ENCODE measurements at places on chromosomes 1 and 21. TPM values are rescaled to one million over a fixed set of nuclear protein-coding genes. Genes with fewer than 3 reads are reported as not detected.

Gene RSPH1
- total RNA-seq, result 0.43 TPM

DNA sequence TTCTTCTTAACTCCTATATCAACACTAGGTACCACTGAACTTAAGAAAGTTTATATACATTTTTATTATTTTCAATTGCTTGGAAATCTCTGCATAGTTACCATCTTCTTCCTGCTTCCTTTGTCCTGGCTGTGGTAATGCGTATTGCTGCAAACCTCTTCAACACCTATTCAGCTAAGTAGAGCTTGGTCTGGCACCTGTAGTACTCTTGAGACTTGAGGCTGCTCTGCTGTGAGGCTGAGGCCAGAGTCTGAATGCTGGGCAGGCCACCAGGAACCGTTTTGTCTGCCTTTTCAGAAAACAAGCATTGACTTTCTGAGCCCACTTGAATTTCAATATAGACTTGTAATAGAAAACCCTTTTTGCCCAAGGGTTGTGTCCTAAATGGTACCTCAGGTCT, 52.0 kb upstream of the RGS2 start:
- no peak overlapping the region for H3K4me3 ChIP-seq
- DNase-seq, result no peak
- no peaks in the 10 kb centered on the region for H3K36me3 ChIP-seq
- H3K27ac ChIP-seq, result no peak overlapping the region

- H3K4me1 ChIP-seq, result no peaks in the 10 kb centered on the region
- no peaks in the 10 kb centered on the region for H3K27me3 ChIP-seq
- no peak overlapping the region for H3K4me3 ChIP-seq
These were observed 57.9 kb downstream of the PCNX2 start for GRCh38 chr1:233237647-233238046.

DNA sequence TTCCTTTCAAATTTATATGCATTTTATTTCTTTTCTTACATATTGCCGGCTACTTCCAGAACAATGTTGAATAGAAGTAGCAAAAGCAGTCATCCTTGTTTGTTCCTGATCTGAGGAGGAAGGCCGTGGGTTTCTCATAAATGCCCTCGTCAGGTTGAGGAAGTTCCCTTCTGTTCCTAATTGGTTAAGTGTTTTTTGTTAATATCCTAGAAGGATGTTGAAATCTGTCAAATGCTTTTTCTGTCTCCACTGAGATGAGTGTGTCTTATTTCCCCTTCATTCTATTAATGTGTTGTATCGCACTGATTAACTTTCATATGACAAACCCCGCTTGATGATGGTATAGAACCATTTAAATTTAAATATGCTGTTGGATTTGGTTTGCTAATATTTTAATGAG, 15.4 kb downstream of the TTLL10 start:
- DNase-seq, result no peak
- H3K27me3 ChIP-seq, result peaks cover 3% of the 10 kb centered on the region
- no peaks in the 10 kb centered on the region for H3K36me3 ChIP-seq
- no peaks in the 10 kb centered on the region for H3K4me1 ChIP-seq

GRCh38 chr1:26730695-26731094, 34.9 kb downstream of the ARID1A start:
- peak overlapping the region; percentile 18 for H3K27ac ChIP-seq
- H3K36me3 ChIP-seq, result peaks cover 43% of the 10 kb centered on the region
- H3K4me1 ChIP-seq, result peaks cover 35% of the 10 kb centered on the region
- H3K4me3 ChIP-seq, result no peak overlapping the region
- DNase-seq, result peak; percentile 55

DNA sequence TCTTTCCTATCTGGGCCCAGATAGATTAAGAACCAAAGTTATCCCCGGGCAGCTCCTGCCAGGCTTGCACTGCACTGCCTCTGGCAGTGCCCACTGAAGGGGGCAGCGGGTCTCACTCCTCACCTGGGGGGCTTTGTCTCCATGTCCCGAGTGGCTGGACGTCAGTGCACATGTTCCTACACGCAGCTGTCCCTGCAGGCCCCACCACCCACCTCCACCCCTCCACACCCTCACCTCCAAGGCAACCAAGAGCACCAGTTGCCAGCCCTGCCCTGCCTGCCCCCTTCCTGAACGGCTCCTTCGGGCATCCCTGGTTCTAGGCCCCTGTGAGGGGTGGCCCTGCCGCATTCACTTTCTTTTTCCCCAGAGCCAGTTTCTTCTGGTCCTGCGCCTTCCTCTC, 147.2 kb downstream of the PEX14 start:
- no peak overlapping the region for H3K27ac ChIP-seq
- no peak for DNase-seq
- no peaks in the 10 kb centered on the region for H3K27me3 ChIP-seq
- no peaks in the 10 kb centered on the region for H3K4me1 ChIP-seq
- no peaks in the 10 kb centered on the region for H3K36me3 ChIP-seq

DNA sequence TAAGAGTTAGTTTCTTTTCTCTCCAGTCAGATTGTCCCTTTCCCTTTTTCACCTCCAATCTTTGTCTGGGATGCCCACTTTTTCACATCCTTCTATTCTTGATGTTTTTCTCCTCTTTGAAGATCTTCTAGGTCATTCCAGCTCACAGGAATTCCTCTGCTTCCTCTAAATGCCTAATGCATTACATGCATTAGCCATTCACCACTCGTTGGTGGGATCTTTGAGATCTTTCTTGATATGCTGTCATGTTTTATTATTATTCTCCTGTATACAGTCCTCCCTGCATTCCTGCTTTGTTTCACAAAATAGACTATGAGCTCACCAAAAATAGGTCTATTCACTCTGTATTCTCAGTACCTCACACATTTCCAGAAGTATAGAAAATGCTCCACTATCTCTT, 129.0 kb downstream of the LYPLAL1 start:
- DNase-seq, result peak; percentile 70
- peaks cover 36% of the 10 kb centered on the region for H3K4me1 ChIP-seq
- H3K27ac ChIP-seq, result peak overlapping the region; percentile 92
- H3K4me3 ChIP-seq, result no peak overlapping the region
- H3K27me3 ChIP-seq, result no peaks in the 10 kb centered on the region

- peaks cover 50% of the 10 kb centered on the region for H3K36me3 ChIP-seq
- H3K4me3 ChIP-seq, result no peak overlapping the region
- peaks cover 35% of the 10 kb centered on the region for H3K4me1 ChIP-seq
- H3K27ac ChIP-seq, result no peak overlapping the region
These were observed 176.1 kb downstream of the CLIC6 start for GRCh38 chr21:34844924-34845238.

DNA sequence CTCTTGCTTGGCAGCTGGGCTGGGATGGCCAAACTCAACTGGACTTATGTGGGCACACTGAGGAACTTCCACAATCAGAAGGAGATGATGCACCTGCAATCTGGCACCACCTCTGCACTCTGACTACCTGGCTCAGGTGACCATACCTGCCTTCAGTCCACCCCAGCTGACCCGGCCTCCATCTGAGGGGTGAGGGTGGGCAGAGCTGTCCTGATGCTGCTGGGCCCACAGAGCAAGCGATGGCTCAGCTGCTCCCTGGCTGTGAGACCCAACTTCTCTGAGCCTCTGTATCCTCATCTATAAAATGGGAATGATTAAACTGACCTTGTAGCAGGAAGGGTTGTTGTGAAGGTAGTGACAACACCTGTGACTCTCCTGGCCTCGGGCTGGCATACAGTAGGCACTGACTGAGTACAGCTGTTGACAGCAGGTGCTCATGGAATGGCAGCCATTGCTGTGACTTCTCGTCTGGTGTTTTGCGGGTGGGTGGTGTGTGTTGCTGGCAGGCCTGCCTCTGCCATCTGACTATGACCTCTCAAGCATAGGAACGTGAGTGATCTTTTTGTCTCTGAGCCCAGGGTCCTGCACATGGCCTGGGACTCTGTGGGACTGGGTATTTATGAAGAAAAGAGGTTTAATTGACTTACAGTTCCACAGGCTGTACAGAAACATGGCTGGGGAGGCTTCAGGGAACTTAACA, 438.5 kb downstream of the PTPRU start:
- H3K36me3 ChIP-seq, result no peaks in the 10 kb centered on the region
- peaks cover 4% of the 10 kb centered on the region for H3K4me1 ChIP-seq
- no peaks in the 10 kb centered on the region for H3K27me3 ChIP-seq
- H3K4me3 ChIP-seq, result no peak overlapping the region
- H3K27ac ChIP-seq, result no peak overlapping the region

Gene TNNT2
- total RNA-seq, result 6.1 TPM

Gene CTBS
- total RNA-seq, result 18.6 TPM

Gene RGS21
- not detected for total RNA-seq

Gene LRRC53
- not detected for total RNA-seq

DNA sequence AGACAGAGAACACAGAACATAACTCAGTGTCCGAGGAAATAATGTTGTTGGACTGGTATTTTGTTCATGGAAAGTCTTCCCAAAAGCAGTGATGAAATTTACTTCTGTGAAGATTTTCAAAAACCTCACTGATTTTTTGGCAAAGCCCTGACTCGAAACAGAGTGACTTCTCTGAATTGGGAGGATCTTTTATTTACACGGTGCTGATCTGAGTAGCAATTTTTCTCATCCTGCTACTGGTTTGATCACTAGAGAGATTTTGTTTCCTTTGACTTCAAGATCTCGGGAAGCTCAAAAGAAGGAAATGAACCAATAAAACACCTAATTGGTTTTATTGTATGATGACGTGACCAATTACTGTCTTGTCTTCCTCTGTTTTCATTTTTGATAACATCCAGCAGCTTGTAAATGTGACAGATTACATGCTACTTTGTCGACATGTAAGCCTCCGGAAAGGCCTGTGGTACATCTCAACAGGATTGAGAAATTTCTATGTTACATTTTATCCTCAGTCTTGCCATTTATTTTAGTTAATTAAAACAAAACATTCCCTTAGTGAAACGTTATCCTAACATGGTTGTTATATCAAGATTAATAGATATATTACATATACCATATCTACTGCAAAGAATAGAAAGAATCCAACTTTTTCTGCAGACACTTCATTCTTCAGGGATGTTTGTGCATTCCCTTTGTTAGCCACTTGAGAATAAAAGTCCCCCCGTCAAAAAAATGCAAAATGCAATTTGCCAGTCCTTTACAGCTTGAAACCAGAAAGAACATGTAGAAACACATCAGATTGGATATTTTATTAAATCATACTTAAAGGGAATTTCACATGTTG, 42.8 kb upstream of the IFI44L start:
- no peaks in the 10 kb centered on the region for H3K36me3 ChIP-seq
- no peaks in the 10 kb centered on the region for H3K27me3 ChIP-seq
- H3K4me3 ChIP-seq, result no peak overlapping the region
- H3K4me1 ChIP-seq, result no peaks in the 10 kb centered on the region
- no peak for DNase-seq

Gene TNFRSF4
- 0.41 TPM for total RNA-seq

DNA sequence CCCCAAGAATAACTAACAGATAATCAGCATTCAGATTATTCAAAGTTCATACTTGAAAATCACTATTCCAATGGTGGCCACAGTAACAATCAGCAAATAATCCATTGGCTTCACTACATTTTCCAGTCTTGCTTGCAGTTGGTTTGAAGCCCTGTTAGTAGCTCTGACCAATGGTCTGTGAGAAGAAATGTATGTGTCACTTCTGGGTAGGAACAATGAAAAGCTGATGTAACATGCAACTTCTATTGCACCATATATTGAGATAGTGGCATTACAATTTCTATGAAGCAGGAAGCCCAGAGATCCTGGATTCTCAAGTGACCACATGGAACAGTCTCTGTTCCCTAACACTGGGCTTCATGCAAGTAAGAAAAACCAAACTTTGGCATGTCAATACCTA, 250.9 kb upstream of the DAB1 start:
- H3K4me3 ChIP-seq, result no peak overlapping the region
- H3K4me1 ChIP-seq, result no peaks in the 10 kb centered on the region
- no peak for DNase-seq
- H3K36me3 ChIP-seq, result no peaks in the 10 kb centered on the region
- no peak overlapping the region for H3K27ac ChIP-seq

DNA sequence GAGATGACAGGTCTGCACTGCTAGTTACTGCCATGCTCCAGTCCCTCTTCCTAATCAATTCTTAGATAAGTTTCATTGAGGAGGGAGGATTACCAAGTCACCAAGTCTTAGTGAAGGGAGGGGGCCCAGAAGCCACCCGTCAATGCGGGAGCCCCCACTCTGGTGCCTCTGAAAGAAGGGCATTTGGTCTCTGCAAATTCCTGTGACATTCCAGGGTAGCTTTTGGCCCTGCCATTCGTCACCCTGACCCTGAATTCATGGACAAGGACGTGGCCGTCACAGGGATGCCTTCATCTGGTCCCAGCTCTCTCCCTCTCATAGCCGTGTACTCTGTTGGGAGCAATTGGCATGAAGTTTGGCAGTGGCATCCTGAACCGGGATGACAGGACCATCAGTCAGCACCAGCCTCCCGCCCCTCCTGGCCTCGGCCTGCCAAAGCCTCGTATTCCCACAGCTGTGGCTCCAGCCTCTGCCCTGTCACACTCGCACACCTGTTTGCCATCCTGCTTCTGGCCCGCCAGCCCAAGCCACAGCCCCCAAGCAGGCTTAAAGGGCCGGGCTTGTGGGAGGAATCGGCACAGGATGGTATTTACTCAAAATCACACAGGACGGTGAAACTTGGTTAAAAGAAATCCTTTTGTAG, 150.7 kb downstream of the CLIC6 start:
- peaks cover 9% of the 10 kb centered on the region for H3K4me1 ChIP-seq
- H3K36me3 ChIP-seq, result peaks cover 61% of the 10 kb centered on the region
- H3K27ac ChIP-seq, result no peak overlapping the region
- no peak overlapping the region for H3K4me3 ChIP-seq
- DNase-seq, result no peak

Gene OR1C1
- not detected for total RNA-seq

Gene UBASH3A
- total RNA-seq, result not detected

Gene RAVER2
- total RNA-seq, result 6.6 TPM

Gene TMEM61
- total RNA-seq, result not detected

DNA sequence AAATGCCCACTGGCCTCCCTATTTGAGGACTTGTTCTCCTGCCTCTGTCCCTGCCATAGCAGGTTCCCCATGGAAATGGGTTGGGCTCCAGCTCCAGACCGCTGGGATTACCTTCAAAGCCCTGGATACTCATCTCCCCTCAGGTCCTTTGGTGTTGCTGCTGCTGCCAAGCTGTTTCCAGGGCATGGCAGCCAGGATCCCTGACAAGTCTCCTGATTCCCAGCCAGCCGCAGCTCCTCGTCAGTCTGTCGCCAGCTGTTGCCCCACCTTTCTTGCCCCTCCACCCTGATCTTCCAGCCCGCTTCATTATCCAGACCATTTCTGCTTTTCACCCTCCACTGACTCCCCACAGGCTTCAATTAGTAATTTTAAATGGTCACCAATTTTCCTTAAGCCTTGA, 68.3 kb upstream of the KCND3 start:
- no peaks in the 10 kb centered on the region for H3K27me3 ChIP-seq
- no peak for DNase-seq
- no peaks in the 10 kb centered on the region for H3K4me1 ChIP-seq

- H3K36me3 ChIP-seq, result no peaks in the 10 kb centered on the region
- H3K4me1 ChIP-seq, result peaks cover 6% of the 10 kb centered on the region
- no peak overlapping the region for H3K27ac ChIP-seq
- H3K4me3 ChIP-seq, result no peak overlapping the region
- no peak for DNase-seq
These were observed 7.7 kb downstream of the PCP4L1 start for GRCh38 chr1:161266202-161266601.

- H3K36me3 ChIP-seq, result no peaks in the 10 kb centered on the region
- DNase-seq, result no peak
- peaks cover 5% of the 10 kb centered on the region for H3K27me3 ChIP-seq
- no peak overlapping the region for H3K4me3 ChIP-seq
- H3K27ac ChIP-seq, result no peak overlapping the region
These were observed 29.9 kb upstream of the COL6A1 start for GRCh38 chr21:45951676-45952075.

- no peak for DNase-seq
- no peak overlapping the region for H3K27ac ChIP-seq
- no peaks in the 10 kb centered on the region for H3K4me1 ChIP-seq
- H3K36me3 ChIP-seq, result no peaks in the 10 kb centered on the region
- no peak overlapping the region for H3K4me3 ChIP-seq
These were observed 270.6 kb downstream of the NFIA start for GRCh38 chr1:61352845-61353435.

- peaks cover 5% of the 10 kb centered on the region for H3K4me1 ChIP-seq
- H3K4me3 ChIP-seq, result no peak overlapping the region
- DNase-seq, result no peak
- H3K36me3 ChIP-seq, result no peaks in the 10 kb centered on the region
These were observed 7.3 kb downstream of the FTCD start for GRCh38 chr21:46148106-46148505.
